ENCODE measurements at places on chromosomes 12 and 14.

- no peak for DNase-seq
These were observed 137.7 kb upstream of the FGD4 start for GRCh38 chr12:32261638-32262037.

- DNase-seq, result no peak
These were observed 15.6 kb downstream of the CNOT2 start for GRCh38 chr12:70258605-70259403.

GRCh38 chr14:30600922-30601918 lies 20.9 kb upstream of the SCFD1 start:
- DNase-seq, result no peak

GRCh38 chr14:89429199-89430181 lies 12.5 kb upstream of the FOXN3 start:
- no peak for DNase-seq

DNA sequence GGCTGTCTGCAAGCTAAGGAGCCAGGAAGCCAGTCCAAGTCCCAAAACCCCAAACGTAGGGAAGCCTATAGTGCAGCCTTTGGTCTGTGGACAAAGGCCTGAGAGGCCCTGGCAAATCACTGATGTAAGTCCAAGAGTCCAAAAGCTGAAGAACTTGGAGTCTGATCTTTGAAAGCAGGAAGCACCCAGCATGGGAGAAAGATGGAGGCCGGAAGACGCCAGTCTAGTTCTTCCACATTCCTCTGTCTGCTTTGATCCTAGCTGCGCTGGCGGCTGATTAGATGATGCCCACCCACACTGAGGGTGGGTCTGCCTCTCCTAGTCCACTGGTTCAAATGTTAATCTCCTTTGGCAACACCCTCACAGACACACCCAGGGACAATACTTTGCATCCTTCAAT lies 58.5 kb downstream of the CAPS2 start:
- no peak for DNase-seq

GRCh38 chr14:35687335-35687939 lies 121.7 kb downstream of the RALGAPA1 start:
- no peak for DNase-seq

DNA sequence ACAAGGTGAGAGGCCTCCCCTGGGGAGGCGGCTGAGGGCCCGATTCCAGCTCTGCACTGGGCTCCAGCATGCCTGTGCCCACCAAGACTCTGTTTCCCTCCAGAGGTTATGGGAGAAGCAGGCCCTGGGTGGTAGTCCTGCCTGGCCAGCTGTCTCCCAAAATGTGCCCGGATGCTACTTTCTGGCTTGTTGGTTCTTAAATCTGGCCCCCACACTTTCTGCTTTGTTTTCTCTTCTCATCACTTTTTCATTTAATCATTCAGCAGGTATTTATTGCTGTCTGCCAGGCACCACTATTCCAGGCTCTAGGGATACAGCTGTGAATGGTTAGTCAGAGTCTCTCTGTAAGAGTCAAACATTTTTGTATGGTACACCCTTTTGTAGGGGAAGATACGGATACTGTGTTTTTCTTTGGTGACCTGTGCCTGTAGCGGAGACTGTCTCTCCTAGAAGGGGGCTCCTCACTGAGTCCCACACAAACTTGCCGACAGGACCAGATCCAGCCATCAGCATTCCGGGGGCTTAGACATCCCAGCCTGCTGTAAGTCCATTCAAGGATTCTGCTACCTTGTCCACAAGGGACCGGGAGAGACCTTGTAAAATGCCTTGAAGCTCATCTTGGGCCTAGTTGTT lies 3.8 kb downstream of the DHRS2 start:
- no peak for DNase-seq

GRCh38 chr12:43287706-43288383 lies 264.2 kb downstream of the ADAMTS20 start:
- DNase-seq, result no peak

GRCh38 chr12:25942709-25943108 lies 15.8 kb upstream of the RASSF8 start:
- no peak for DNase-seq

- DNase-seq, result no peak
These were observed 1.4 kb downstream of the LRFN5 start for GRCh38 chr14:41607966-41608663.

DNA sequence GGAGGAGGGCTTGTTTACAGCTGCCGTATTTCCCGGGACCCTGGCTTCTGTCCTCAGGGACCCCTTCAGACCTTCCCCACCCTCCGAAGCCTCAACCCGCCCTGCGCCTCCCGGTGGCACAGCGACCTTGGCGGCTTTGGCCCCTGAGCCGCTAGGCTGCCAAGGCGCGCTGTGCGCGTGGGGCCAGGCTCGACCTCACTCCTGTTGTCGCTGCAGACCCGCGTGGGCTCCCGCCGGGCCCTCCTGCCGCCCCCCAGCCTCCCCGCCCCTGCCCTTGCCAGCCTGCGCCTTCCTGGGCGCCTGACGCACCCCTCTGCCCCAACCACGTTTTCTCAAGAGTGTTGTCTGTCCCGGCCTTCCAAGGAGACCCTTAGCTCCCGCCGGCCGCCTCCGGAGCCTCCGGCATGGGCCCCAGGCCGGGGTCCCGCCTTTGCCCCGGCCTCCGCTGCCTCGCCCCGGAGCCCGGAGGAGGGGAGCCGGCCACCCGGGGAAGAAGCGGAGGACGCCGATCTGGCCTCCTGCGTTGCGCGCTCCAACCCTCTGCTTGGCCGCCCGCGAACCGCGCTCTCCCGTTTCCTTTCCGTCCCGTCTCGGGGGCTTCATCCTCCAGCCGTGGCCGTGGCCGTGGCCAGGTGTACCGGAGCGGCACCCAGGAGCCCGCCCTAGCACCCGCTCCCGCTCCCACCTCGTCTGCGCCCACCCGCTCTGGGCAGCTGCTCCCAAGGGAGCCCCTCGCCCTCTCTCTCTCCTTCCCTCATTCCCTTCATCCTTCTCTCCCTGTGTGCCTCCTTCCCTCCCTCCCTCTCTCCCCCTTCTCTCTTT lies 19.9 kb downstream of the PPP2R5C start:
- DNase-seq, result no peak

DNA sequence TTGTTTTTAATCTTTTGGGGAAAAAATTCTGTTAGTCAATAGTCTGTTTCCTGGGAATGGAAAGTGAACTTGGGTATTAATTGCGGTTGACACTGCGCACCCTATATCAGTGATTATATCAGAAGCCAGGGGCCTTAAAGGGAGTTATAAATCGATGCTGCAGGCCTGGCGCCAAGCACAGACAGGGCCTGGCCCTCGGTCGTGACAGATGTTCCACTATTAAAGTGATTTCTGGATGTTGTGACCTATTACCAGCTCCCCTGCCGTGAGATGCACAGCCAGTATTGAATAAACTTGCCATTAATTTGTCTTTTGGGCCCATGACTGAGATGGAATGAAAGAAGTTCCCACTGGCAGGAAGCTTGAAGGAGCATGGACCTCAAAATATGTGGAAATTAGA lies 45.1 kb upstream of the KITLG start:
- no peak for DNase-seq

GRCh38 chr12:95231190-95231589 lies 13.6 kb downstream of the VEZT start:
- no peak for DNase-seq

- no peak for DNase-seq
These were observed 10.3 kb upstream of the ISM2 start for GRCh38 chr14:77508876-77509275.
